Stimulated activated CD8-positive, alpha-beta memory T cell treated with anti-CD3 and anti-CD28 coated beads, Interleukin-12 subunit alpha, Interleukin-12 subunit beta, amount 100 ng/mL, for 1 hour (primary cell): ENCODE measurements at places on chromosomes 16 and 17.

GRCh38 chr17:8831234-8831849 lies 32.2 kb upstream of the MFSD6L start:
- DNase-seq = no peak

DNA sequence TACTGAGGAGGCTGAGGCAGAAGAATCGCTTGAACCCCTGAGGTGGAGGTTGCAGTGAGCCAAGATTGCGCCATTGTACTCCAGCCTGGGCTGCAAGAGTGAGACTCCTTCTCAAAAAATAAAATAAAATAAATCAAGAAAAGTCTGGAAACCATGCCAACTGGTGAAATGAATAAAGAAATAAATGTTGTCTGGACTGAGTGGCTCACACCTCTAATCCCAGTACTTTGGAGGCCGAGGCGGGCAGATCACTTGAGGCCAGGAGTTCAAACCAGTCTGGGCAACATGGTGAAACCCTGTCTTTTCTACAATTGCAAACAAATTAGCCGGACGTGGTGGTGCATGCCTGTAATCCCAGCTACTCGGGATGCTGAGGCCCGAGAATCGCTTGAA lies 744 bp upstream of the LRRC37A3 start:
- no peak for DNase-seq

GRCh38 chr17:51533821-51534220 lies 273.5 kb downstream of the UTP18 start:
- DNase-seq = no peak

- no peak for DNase-seq
Measured at GRCh38 chr17:6259899-6260298, 175.0 kb downstream of the AIPL1 start.
